Activated CD8-positive, alpha-beta memory T cell treated with anti-CD3 and anti-CD28 coated beads, Interleukin-2, amount 50 U/mL, for 48 hours (primary cell): ENCODE measurements at places on chromosomes 4 and X.
A peak's percentile ranks its signal among the peaks of the same experiment; 100 is the strongest.

- peak; percentile 62 for DNase-seq
These were observed 90.0 kb upstream of the EDA2R start for GRCh38 chrX:66728818-66729271.

DNA sequence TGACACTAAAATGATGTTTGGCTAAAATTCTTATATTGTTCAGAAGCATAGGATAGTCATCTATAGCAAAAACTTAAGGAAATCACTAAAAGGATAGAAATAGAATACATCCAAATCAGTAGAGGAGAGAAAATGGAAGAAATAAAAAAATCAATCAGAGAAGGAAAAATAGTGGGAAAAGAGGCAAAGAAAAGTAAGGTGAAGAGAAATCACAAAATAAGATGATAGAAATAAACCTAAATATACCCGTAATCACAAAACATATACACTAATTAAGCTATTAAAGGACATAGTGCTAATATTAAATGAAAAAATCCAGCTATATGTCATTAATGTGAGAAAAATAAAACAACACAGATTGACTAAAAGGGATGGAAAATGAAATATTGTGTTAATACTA is 6.3 kb downstream of the PGRMC2 start:
- DNase-seq = no peak

DNA sequence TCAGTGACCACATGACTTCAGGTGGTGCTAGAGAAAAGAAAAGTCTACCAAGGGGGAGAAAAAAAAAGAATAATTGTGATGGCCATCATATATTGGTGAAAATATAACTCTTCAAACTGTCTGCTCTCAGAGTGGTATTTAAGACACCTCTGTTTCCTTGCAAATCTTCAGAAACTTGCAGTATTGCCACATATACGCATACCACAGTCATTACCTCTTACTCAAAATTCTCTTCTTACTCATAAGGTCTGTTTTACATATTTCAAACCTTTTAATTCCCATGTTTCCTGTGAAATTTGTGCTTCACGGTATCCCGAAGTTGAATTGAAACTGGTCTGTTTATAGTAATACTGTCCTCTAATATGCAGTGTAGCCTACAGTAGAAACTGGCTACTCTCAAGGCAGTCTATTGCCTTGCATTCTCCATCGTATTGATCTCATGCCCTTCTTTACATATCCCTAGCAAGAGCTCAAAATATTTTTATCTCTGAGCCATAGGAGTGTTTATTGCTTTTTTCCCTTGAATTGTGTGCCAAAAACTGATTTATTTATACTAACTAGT is 34.7 kb upstream of the LHFPL1 start:
- no peak for DNase-seq

- no peak for DNase-seq
These were observed 1329.1 kb downstream of the PCDH18 start for GRCh38 chr4:136203199-136203598.

DNA sequence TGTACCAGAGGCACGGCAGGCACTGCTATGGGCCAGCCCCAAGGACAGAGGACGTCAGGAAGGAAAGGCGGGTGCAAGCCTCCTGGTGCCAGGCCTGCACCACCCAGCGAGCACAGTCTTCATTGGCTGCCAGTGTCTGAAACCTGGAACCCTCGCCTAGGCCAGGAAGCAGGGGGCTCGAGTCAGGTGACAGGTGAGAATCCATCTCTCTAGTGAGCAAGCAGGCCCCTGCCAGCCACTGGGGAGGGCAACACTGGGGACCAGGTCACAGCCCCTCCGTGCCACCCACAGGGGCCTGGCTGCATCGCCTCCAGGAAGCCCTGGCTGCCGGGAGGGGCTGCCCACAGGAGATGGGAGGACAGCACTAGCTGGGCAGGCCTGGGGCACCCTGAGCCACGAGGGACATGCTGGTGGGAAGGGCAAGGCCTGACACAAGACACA is 6.9 kb upstream of the HAUS3 start:
- DNase-seq = peak; percentile 41

DNA sequence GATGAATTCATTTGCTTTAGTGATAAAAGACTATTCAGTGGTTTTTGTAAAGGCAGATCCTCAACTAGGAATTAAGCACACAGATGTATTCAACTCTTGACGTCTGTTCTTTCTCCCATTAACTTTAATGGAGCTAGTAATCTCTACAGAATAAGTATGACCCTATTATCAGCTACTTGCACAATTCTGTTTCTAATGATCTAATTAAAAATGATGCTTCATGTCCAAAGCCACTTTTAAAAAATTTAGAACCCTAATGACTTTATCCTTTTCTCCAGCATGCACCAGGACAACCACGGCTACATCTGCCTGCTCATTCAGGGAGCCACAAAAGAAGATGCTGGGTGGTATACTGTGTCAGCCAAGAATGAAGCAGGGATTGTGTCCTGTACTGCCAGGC is 85.4 kb downstream of the CBR4 start:
- no peak for DNase-seq

GRCh38 chrX:18951032-18951431 is 32.9 kb downstream of the PHKA2 start:
- no peak for DNase-seq

GRCh38 chr4:41178372-41179370 is 35.7 kb downstream of the APBB2 start:
- DNase-seq = no peak

GRCh38 chrX:21985332-21985777 is 44.8 kb downstream of the SMS start:
- peak; percentile 68 for DNase-seq

DNA sequence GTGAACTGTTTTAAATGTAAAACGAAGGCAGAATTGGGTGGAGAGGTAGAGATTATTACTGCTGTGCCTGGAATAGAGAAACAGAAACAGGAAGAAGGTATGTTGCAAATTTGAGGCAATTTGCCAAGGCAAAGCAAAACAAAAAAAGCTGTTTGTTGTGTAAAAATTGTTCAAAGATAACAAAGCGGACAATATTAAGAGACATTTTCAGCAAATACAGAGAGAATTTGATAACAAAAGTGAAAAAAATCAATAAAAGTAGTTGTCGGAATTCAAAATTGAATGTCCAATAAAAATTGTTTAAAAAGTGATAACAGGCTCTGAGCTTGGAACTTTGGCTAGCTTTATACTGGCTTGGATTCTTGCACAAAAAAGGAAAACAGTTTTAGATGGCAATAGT is 14.4 kb upstream of the SMS start:
- DNase-seq = no peak

- no peak for DNase-seq
These were observed 55.9 kb upstream of the USP9X start for GRCh38 chrX:41029332-41029731.

DNA sequence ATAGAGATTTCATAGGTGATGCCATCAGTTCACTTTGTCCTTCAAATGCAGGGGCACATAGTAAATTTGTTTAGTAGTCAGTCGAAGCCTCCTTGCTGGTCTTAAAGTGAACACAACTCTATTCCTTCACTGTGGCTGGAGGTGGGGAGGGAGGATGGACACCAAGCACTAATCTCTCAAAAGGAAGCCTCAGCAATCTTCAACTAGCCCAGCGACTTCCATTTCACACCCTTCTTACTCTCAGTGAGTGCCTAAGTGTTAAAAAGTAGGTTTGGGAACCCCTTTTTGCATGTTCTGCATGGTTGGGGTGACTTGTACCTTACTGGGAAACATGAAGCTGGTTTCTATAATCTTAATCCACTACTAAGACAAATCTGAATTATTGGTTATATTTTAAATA is 96.0 kb upstream of the GUCY1A1 start:
- DNase-seq = no peak

DNA sequence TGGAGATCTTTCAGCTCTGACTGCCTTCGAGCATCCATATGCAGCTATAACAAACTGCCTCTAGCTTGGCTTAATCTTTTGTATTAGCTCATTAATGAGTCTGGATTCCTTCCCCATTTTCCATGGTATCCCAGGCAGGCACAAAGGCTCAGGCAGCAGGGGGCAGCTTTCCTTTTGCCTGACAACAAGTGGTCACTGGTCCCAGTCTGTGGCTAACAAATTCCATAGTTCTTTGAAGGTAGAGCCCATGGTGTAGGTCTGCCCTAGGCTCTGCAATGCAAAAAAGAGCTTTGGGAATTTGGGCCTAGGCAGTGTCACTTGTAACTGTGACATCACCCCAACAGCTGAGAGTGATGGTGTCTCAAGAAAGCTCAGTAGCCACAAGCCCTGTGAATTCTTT is 234.4 kb upstream of the GPC4 start:
- DNase-seq = no peak

- DNase-seq = peak; percentile 25
These were observed 50.5 kb downstream of the PSAPL1 start for GRCh38 chr4:7384003-7384928.

GRCh38 chr4:62288808-62289541 is 1088.8 kb downstream of the ADGRL3 start:
- no peak for DNase-seq

GRCh38 chrX:37468124-37468739 is 103.2 kb upstream of the LANCL3 start:
- DNase-seq = no peak

DNA sequence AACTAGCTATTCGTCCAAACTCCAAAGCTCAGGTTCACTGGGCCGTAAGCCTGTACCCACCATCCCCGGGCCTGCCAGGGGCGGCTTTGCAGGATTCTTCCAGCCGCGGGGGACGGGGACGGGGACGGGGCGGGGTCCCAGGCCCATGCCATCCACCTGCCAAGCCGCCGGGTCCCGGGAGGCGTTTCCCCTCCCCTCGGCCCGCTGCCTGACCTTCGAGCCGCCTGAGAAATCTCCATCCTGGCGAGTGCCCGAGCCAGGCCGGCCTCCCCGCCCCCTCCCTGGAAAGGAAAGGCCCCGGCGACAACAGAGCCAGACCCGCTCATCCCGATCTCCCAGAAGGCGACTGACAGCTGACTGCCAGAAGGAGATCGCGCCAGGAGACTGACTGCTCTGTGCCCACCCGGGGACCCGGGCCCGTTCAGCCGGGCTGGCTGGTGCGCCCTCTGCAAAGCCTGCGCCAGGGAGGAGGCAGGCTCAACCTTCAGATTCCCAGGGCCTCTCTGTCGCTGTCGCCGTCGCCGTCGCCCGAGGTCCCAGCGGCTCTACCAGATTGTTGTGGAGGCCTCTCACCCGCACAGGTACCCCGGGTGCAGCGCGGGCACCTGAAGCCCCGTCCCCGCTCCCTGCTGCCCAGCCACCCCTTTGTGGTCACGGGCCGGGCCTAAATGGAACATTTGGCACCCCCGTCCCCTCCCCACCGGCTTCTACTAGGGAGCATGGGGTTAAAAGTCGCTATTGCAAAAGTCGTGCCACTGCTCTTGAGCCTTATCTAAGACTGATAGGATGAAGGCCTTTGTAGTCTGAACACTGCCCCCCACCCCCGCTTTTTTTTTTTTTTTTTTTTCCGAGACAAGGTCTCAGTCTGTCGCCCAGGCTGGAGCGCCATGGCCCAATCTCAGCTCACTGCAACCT is at the start of gene RGN:
Gene RGN (plus strand): TSS at position 315 of the 915 bp plus-strand sequence. CDS start 2,702 bp downstream, outside the sequence.
- no peak for DNase-seq

GRCh38 chr4:184189966-184190365 is 27.7 kb downstream of the ENPP6 start:
- no peak for DNase-seq

GRCh38 chr4:65508168-65508567 is 162.1 kb downstream of the EPHA5 start:
- no peak for DNase-seq

- no peak for DNase-seq
These were observed 59.2 kb upstream of the RPS6KA3 start for GRCh38 chrX:20325786-20326388.

- no peak for DNase-seq
These were observed 2534.9 kb downstream of the PCDH7 start for GRCh38 chr4:33255094-33255493.

- no peak for DNase-seq
These were observed 700 bp downstream of the VMA21 start for GRCh38 chrX:151397741-151398070.

- no peak for DNase-seq
These were observed 70.6 kb downstream of the KIT start for GRCh38 chr4:54728368-54728767.

- DNase-seq = no peak
These were observed 43.7 kb upstream of the TADA2B start for GRCh38 chr4:6999172-7000086.

- DNase-seq = no peak
These were observed 21.0 kb downstream of the SMARCAD1 start for GRCh38 chr4:94228493-94229216.
